ENCODE measurements at places on chromosomes 16 and 17. TPM values are rescaled to one million over a fixed set of nuclear protein-coding genes. Genes with fewer than 3 reads are reported as not detected.

The ZFPM1 gene
- total RNA-seq: 0.97 TPM

The PPY gene
- total RNA-seq: not detected

The WFDC1 gene
- total RNA-seq: not detected

The PPP1R27 gene
- total RNA-seq: not detected

The COX11 gene
- 54.6 TPM for total RNA-seq

The FOXC2 gene
- 2.4 TPM for total RNA-seq

The LDHD gene
- total RNA-seq: 1.4 TPM

The E4F1 gene
- 30.2 TPM for total RNA-seq

The PRR14 gene
- 6.8 TPM for total RNA-seq

The CDH15 gene
- not detected for total RNA-seq

The PRR15L gene
- total RNA-seq: not detected

All from epithelial cell of umbilical artery (primary cell).